EH (cell line): ENCODE measurements at places on chromosomes 2 and 18.

GRCh38 chr2:217467331-217467730 is 535.5 kb downstream of the TNS1 start:
- DNase-seq: no peak

DNA sequence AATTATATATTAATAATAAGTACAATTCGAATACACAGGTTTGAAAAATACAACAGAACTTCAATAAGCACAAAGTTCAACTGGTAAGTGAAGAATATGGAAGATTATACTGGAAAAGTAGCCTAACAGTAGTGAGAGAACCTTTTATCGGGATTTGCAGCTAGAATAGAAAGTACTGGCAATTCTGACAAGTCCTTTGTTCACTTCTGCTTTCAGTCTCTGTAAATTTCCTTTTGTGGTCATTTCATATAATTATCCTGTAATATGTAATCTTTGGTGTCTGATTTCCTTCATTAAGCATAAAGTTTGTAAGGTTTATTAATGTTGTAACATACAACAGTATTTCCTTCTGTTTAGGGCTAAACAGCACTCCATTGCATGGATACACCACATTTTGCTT is 67.2 kb downstream of the CUL3 start:
- DNase-seq: no peak

GRCh38 chr18:62486290-62486964 is 36.4 kb upstream of the ZCCHC2 start:
- DNase-seq: peak; percentile 4

GRCh38 chr18:1370552-1370951 is 465.9 kb downstream of the ADCYAP1 start:
- no peak for DNase-seq

DNA sequence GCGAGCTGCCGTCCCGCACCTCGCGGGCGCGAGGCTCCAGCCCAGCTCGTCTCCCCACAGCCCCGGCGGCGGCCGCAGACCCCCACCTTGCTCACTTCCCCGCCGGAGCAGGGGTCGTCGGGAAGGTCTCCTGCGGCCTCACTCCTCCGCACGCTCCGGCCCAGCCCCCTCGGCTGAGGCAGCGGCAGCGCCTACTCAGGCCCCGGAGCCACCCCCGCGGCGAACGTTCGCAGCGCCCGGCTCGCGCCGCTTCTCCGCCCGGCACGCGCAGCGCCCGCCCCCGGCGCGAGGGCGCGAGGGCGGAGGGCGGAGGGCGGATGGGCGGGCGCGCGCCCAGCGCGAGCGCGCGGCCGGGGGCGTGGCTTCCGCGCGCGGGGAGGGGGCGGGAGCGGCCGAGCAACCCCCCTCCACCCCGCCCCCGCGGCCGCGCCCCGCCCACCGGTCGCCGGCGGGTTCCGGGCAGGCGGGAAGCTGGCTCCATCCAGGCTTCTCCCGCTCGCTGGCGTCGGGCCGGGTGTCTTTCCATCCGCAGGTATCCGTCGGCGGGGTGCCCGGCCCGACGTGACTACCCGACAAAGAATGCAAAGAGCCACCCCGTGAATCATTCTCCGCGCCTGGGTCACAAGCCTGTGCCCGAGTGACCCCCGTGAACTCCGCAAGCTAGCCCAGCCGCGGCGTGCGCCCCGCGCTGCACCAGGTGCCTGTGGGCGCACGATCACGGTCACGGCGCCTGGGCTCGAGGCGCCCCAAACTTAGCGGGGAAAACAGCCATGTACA is at the start of gene DTNB:
Gene DTNB, minus strand, starts transcription at position 278 of the 777 bp plus-strand sequence. CDS start 20,917 bp downstream, outside the sequence.
- peak; percentile 65 for DNase-seq

- peak; percentile 53 for DNase-seq
Measured at GRCh38 chr2:176093145-176093897, 800 bp downstream of the HOXD13 start.

- no peak for DNase-seq
Measured at GRCh38 chr18:33716061-33716683, 138.2 kb downstream of the ASXL3 start.

GRCh38 chr18:75455249-75456198 is 28.0 kb upstream of the SMIM21 start:
- DNase-seq: peak; percentile 39

DNA sequence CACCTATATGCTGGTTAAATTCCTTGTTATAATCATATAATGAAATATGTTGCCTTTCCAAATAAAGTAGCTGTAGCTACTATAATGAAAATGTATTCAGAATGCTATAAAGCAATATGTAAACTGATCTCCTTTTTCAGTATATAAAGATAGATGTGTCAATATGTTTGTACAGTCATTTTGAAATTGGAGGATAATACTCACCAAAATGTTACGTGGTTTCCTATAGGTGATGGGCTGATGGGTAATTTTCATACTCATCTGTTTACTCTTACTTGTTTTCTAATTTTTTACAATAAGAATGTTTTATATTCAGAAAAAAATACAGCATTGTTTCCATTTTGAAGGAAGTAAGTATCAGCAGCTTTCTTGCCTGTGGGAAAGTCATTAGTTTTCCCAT is 70.2 kb downstream of the PRKRA start:
- no peak for DNase-seq

- no peak for DNase-seq
Measured at GRCh38 chr2:46368401-46368800, 71.2 kb downstream of the EPAS1 start.

GRCh38 chr2:237798236-237799059 is at the start of gene RBM44:
TSS of gene RBM44 (plus strand) at chr2:237798779. CDS start at chr2:237813610, 14,831 bp downstream.
- no peak for DNase-seq

DNA sequence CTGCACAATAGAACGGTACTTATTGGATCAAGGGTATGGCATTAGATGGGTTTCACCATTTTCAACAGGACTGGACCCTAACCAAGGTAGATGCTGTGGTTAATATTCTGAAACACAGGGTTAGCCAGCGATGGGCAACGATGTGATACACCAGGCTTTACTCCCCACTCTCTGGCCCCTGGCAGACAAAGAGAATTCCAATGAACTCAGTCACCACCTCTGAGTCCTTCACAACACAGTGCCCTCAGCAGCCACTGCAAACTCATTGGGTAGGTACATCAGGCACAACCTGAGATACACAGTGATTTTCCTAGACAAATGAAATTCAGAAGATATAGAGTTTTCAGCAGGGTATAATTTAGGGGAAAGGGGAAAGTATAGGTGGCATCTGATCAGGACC is 634.5 kb downstream of the ZEB2 start:
- peak; percentile 22 for DNase-seq
